ENCODE measurements at places on chromosomes 13 and 19. TPM values are rescaled to one million over a fixed set of nuclear protein-coding genes. Genes with fewer than 3 reads are reported as not detected.

- no peak for DNase-seq
- H3K27ac ChIP-seq: no peak overlapping the region
- peaks cover 13% of the 10 kb centered on the region for H3K27me3 ChIP-seq
- H3K36me3 ChIP-seq: no peaks in the 10 kb centered on the region
These were observed 253.1 kb upstream of the IPO5 start for GRCh38 chr13:97700306-97700848.

- H3K27ac ChIP-seq: peak overlapping the region; percentile 23
- H3K4me1 ChIP-seq: peaks cover 21% of the 10 kb centered on the region
- H3K4me3 ChIP-seq: peak overlapping the region; percentile 83
- no peaks in the 10 kb centered on the region for H3K27me3 ChIP-seq
- peak; percentile 91 for DNase-seq
These were observed 47.6 kb downstream of the PTPRS start for GRCh38 chr19:5292822-5293611.

Gene RAB11B
- total RNA-seq: 130 TPM

DNA sequence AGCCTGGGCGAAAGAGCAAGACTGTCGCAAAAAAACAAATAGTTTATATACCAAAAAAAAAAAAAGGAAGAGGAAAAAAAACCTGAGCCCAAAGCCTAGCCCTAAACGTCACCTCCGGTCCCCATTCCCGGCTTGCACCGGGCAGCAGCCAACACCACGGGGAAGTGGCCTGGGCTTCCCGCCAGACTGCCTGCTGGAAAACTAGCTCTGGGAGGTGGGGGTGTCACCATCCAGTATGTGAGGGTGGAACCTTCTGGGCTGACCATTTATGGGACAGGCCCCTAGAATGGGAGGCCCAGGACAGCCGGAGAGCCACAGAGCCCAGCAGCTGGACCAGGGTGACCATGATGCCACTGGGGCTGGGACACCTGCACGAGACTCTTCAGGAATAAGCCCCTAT is 37.3 kb downstream of the IL12RB1 start:
- DNase-seq: no peak
- H3K27me3 ChIP-seq: peaks cover 2% of the 10 kb centered on the region
- no peak overlapping the region for H3K4me3 ChIP-seq
- H3K27ac ChIP-seq: no peak overlapping the region
- H3K4me1 ChIP-seq: peaks cover 45% of the 10 kb centered on the region

GRCh38 chr13:64506246-64506645 is 2723.9 kb downstream of the PCDH9 start:
- no peak for DNase-seq
- no peak overlapping the region for H3K27ac ChIP-seq
- H3K4me1 ChIP-seq: no peaks in the 10 kb centered on the region
- no peaks in the 10 kb centered on the region for H3K27me3 ChIP-seq
- no peak overlapping the region for H3K4me3 ChIP-seq

- H3K27ac ChIP-seq: no peak overlapping the region
- H3K36me3 ChIP-seq: no peaks in the 10 kb centered on the region
- peaks cover 8% of the 10 kb centered on the region for H3K4me1 ChIP-seq
- H3K4me3 ChIP-seq: no peak overlapping the region
- peaks cover 20% of the 10 kb centered on the region for H3K27me3 ChIP-seq
These were observed 197.2 kb downstream of the RAP2A start for GRCh38 chr13:97631158-97631557.

GRCh38 chr13:109654341-109655205 is 131.8 kb downstream of the IRS2 start:
- DNase-seq: no peak
- no peak overlapping the region for H3K4me3 ChIP-seq
- H3K27ac ChIP-seq: no peak overlapping the region
- no peaks in the 10 kb centered on the region for H3K36me3 ChIP-seq
- H3K4me1 ChIP-seq: peaks cover 20% of the 10 kb centered on the region

DNA sequence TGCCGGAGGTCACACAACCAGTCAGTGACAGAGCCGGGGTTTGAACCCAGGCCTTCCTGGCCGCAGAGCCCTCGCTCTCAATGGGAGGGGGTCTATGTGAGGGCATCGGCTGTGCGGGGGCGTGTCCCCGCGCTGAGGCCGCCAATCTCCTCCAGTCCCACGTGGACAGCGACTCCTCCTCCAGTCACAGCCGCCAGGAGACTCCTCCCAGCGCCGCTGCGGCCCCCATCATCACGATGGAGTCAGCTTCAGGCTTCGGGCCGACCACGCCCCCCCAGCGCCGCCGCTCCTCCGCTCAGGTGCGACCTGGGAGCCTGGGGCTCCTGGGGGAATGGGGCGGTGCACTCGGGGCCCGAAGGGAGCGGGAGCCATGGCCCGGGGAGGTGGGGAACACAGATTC is 6.0 kb downstream of the SPRED3 start:
- no peak for DNase-seq
- H3K27ac ChIP-seq: no peak overlapping the region
- peaks cover 8% of the 10 kb centered on the region for H3K36me3 ChIP-seq
- H3K4me3 ChIP-seq: no peak overlapping the region

DNA sequence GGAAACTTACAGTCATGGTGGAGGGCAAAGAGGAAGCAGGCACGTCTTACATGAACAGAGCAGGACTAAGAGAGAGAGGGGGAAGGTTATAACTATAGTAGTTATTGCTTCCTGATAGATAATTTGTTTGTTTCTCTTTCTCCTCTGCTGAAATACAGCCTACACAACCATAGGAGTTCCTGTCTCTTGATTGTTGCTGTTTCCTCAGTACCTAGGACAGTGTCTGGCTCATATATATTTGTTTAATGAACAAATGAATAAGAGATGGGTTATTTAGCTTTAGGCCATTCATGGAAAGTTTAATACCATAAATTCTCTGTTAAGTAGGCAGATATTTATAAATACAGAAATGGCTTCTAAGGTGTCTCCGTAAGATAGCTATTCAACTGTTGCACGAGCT is 95.2 kb downstream of the PCCA start:
- H3K27me3 ChIP-seq: no peaks in the 10 kb centered on the region
- H3K4me3 ChIP-seq: no peak overlapping the region
- no peaks in the 10 kb centered on the region for H3K36me3 ChIP-seq
- no peak overlapping the region for H3K27ac ChIP-seq
- H3K4me1 ChIP-seq: peaks cover 5% of the 10 kb centered on the region

- H3K36me3 ChIP-seq: no peaks in the 10 kb centered on the region
- no peak overlapping the region for H3K4me3 ChIP-seq
- H3K27ac ChIP-seq: no peak overlapping the region
- no peaks in the 10 kb centered on the region for H3K4me1 ChIP-seq
These were observed 952.0 kb downstream of the SLITRK5 start for GRCh38 chr13:88623150-88623549.

DNA sequence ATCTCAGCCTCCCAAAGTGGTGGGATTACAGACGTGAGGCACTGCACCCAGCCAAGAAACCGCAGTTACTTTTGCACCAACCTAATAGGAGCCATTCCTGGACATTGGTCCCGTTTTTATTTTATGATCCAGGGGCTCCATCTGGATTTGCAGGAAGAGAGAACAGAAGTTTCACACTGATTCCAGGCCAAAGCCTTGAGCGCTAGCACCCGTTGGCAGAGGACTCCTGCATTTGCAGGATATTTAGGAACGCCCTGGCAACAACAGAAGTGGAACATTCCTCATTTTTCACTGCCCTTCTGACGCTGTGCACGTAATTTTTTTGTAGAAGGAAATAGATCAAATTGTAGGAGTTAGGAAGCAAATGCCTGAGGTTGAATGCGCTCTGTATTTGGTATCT is 11.7 kb upstream of the SULT2A1 start:
- H3K4me3 ChIP-seq: no peak overlapping the region
- no peak for DNase-seq
- no peaks in the 10 kb centered on the region for H3K36me3 ChIP-seq
- no peak overlapping the region for H3K27ac ChIP-seq

Gene SLC1A6
- not detected for total RNA-seq

GRCh38 chr19:56969156-56969555 is 128.6 kb upstream of the PEG3 start:
- no peaks in the 10 kb centered on the region for H3K27me3 ChIP-seq
- no peak overlapping the region for H3K4me3 ChIP-seq
- DNase-seq: no peak
- no peak overlapping the region for H3K27ac ChIP-seq

Gene MEIS3
- 99.0 TPM for total RNA-seq

Gene OR7D2
- total RNA-seq: 0.86 TPM

DNA sequence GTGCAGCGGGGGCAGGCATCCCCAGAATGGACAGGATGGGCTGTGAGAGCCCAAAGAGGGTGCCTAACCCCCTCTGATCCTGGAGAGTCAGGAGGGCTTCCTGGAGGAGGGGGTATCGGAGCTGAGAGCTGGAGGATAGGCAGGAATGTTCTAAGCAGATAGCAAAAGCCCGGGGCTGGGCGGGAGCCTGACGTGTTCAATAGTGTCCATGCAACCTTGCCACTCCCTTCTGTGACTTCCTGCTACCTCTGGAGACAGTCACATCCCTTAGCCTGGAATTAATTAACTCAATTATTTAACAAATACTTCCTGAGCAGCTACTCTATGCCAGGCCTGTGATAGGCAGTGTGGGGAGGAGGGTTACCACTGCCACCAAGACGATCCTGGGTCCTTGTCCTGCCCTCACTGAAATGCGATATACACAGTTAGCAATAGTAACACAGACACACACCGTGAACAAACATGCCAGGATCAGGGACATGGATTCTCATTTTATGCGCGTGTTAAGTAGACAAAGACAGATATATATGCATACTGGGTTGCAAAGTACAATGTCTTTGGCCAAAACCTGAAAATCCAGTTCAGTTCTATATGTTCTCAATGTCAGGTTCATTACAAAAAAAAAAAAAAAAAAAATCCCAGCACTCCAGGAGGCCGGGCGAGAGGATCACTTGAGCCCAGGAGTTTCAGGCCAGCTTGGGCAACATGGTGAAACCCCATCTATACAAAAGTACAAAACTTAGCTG is 10.7 kb downstream of the AP2S1 start:
- H3K4me3 ChIP-seq: no peak overlapping the region
- peaks cover 13% of the 10 kb centered on the region for H3K4me1 ChIP-seq
- H3K27me3 ChIP-seq: no peaks in the 10 kb centered on the region
- DNase-seq: no peak
- peaks cover 11% of the 10 kb centered on the region for H3K36me3 ChIP-seq

GRCh38 chr13:49213997-49214916 is 5.9 kb upstream of the MLNR start:
- peak overlapping the region; percentile 10 for H3K27ac ChIP-seq
- H3K27me3 ChIP-seq: peaks cover 23% of the 10 kb centered on the region
- no peak for DNase-seq
- H3K4me1 ChIP-seq: peaks cover 1% of the 10 kb centered on the region
- H3K36me3 ChIP-seq: peaks cover 22% of the 10 kb centered on the region

DNA sequence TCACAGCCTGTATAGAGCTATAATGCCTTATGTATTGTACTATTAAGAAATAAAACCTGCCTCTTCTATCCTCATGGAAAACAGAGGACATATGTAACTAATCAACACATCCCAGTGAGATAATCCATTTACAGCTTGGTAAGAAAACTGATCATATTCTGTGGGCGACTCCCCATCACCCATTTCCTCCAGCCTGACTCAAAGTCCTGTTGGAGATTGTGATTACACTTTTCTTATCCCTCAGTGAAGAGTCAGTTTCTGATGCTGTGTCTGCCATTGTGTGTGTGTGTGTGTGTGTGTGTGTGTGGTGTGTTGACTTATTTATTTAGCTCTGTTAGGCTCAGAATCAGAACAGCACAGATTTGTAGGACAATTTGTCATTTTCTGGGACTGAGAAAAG is 212.8 kb downstream of the FGF9 start:
- no peak overlapping the region for H3K4me3 ChIP-seq
- H3K36me3 ChIP-seq: no peaks in the 10 kb centered on the region
- H3K27ac ChIP-seq: no peak overlapping the region
- no peaks in the 10 kb centered on the region for H3K27me3 ChIP-seq
- H3K4me1 ChIP-seq: no peaks in the 10 kb centered on the region

GRCh38 chr13:95865080-95865615 is 188.1 kb downstream of the UGGT2 start:
- H3K36me3 ChIP-seq: peaks cover 21% of the 10 kb centered on the region
- H3K27ac ChIP-seq: peak overlapping the region; percentile 1
- H3K4me3 ChIP-seq: no peak overlapping the region
- no peak for DNase-seq
- H3K27me3 ChIP-seq: no peaks in the 10 kb centered on the region

GRCh38 chr13:67008075-67008668 is 222.0 kb downstream of the PCDH9 start:
- no peak overlapping the region for H3K27ac ChIP-seq
- H3K4me3 ChIP-seq: no peak overlapping the region
- no peaks in the 10 kb centered on the region for H3K27me3 ChIP-seq
- peaks cover 11% of the 10 kb centered on the region for H3K4me1 ChIP-seq

DNA sequence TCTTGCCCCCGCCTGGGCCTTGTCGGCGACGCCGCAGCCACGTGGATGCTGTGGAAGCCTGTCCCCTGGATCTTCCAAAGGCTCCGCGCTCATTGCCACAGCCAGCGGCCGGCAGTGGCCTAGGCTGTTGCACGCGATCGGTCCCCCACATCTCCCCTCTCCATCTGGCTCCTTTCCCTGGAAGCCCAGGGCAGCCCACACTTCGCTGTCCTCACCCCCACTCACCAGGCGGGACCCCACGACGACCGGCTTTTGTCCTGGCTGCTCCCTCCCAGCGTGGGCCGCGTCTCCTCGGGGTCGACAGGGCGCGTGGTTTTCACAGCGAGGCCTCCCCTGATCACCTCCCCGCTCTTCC is 605 bp upstream of the TEX30 start:
- H3K27ac ChIP-seq: peak overlapping the region; percentile 88
- peak overlapping the region; percentile 88 for H3K4me3 ChIP-seq
- no peak for DNase-seq
- no peaks in the 10 kb centered on the region for H3K27me3 ChIP-seq
- H3K4me1 ChIP-seq: peaks cover 37% of the 10 kb centered on the region

Measured in osteocyte (in vitro differentiated cells).